ENCODE measurements at places on chromosomes 16 and 17.
A peak's percentile ranks its signal among the peaks of the same experiment; 100 is the strongest.

GRCh38 chr16:49343291-49343690 is 30.3 kb upstream of the C16orf78 start:
- no peak for DNase-seq

DNA sequence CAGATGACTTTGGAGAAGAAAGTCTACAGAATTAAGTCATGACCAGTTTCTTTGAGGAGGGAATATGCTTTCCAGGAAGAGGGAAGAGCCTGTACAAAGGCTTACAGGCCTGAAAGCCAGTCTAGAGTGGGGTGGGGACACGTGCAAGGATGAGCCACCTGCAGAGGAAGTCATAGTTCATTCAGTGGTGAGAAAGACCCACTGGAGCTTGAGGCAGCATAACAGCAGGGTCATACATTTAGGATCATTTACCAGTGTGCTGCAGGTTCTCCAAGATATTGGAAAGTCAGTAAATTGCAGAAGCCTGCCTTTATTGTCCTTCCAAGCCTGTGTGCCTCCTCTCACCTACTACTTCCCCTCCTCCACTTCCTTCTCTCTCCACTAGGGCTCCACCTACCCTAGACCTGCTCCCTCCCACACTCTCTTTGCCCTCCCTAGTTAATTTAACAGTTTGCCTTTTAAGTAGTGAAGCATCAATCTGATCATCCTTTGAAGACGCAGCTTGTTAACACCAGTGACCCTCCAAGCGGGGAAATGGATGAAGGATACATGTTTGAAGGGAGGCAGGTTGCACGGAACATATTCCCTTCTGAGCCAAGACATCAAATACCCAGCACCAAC is 40.2 kb downstream of the CDRT15 start:
- DNase-seq: no peak

GRCh38 chr16:67657751-67658518 is 2.1 kb downstream of the ACD start:
- no peak for DNase-seq

DNA sequence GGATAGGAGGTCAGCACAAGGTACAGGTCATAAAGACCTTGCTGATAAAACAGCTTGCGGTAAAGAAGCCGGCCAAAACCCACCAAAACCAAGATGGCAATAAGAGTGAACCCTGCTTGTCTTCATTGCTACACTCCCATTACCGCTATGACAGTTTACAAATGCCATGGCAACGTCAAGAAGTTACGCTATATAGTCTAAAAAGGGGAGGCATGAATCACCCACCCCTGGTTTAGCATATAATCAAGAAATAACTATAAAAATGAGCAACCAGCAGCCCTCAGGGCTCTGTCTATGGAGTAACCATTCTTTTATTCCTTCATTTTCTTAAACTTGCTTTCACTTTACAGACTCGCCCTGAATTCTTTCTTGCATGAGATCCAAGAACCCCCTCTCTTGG is 1.0 kb upstream of the HSBP1 start:
- no peak for DNase-seq

DNA sequence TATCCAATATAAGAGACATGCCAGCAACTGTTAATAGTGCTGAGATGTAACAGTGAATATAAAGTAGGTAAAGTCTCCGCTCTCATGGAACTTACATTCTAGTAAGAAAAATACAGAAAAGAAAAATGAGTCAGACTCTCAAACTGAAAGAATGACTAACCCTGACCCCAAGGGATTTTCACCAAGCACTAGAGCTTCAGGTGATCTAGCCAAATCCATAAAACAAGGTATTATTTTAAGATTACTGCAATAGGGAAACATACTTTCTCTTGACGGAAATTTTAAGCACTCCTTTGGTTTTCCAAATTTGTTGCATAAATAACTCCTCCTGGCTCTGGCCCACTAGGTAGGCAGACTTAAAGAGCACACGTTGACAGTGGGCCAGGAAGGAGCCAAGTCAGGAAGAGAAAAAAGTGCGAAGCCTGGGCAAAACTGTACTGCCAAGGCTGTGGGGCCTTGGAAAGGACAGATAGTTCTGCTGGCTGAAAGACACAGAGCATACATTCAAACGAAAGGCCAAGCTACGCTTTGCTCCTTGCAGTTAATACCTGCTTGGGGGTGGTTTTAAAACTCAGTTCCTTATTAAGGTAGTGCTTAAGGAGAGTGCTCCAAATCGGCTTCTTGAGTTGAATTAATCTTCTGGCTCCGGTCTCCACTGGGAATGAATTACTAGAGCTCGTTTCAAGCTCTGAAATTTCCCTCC is 1.4 kb downstream of the GOT2 start:
- peak; percentile 3 for DNase-seq

- DNase-seq: no peak
These were observed 13.1 kb downstream of the ABCA9 start for GRCh38 chr17:69047368-69048263.

GRCh38 chr17:10149573-10150399 is 48.6 kb downstream of the GAS7 start:
- peak; percentile 81 for DNase-seq

DNA sequence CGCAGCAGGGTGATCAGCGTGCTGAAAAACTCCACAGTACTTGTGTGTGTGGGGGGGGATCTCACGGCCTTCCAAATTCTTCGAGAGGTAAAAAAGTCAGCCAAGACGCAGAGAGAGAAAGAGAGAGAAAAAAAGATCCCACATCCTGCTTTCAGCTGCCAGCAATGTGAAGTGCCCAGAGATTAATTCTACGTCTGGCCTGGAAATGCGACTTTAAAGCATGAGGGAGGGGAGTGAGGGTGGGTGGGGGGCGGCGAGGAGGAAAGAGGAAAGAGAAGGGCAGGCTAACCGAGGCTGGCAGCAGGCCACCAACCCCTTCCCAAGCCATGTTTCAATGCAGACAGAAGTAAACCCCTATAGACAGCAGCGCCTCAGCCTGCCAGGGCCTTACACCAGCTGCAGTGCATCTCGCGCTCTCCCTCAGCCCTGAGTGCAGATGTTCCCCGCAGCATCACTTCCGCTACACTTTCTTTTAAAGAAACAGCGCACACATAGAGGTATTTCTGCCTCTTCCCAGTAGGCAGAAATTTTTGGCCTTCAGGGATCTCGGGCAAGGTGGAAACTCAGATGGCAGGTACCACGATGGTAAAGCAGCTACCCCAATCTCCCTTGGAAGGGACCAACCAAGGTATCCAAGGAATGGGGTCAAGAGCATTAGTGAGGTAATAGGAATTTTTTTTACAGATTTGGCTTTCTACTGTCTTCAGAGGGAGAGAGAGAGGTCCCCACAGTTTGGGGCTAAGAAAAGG is 87.8 kb downstream of the SMG6 start:
- no peak for DNase-seq

- no peak for DNase-seq
These were observed 5.6 kb upstream of the DCAF7 start for GRCh38 chr17:63544467-63545301.

DNA sequence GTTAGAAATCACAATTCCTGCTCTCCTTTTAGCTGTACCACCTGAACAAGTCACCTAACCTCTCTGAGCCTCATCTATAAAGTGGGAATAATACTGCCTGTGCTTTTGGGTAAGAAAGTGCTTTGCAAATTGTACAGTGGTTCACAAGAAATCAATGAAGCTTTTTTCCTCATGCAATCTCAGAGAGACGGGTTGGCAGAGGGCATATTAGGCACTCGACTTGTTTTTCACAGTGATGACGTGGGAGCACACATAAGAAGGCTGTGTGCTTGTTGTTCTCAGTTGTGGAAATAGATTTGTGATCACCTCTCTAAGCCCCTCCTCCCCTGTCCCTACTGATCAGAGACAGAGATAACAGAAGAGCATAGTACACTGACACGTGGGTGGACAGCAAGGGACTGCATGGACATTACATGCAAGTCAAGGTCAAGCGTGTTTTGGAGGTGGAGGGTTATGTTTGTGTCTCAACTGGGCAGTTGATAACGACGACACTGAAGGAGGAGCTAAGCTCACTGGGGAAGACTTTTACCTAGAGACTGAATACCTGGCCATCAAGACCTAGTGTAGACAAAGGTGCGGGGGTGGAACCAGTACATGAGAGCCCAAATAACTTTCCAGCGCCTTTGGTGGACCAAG is 1.7 kb upstream of the GPT2 start:
- DNase-seq: no peak

DNA sequence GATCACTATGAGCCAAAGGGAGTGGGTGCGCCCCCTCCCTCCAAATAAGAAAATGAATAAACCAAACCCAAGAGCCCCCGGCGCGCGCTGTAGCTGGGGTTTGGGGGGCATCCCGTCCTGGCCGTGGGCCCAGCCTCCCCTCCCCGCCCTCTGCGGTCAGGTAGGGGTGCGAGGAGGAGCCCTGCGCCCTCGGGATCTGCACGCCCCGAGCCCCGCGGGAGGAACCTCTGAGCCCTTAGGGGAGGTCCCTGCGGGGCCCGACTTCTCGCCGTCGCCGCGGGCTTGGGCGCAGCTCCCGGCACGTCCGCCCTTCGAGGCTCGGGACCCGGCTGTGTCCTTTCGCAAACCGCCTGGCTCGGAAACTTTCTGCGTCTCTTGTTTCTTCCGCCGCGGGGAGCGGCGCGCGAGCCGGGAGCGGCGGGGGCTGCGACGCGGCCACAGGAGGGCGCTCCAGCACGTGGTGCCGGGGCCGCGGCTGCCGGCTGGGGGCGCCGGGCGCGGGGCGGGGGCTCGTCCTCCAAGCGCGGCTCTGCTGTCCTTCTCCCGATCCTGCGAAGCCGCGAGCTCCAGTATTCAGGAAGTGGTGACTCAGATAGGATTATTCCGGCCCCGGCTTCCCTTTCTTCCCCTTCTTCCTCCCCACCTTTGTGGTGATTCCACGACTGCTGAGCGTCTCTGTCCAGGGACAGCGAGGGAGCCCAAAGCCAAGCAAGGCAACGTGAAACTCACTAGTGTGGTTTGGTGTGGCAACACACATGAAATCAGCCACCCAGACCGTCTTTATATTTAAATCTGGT is 1.6 kb downstream of the PITPNC1 start:
- DNase-seq: peak; percentile 54

DNA sequence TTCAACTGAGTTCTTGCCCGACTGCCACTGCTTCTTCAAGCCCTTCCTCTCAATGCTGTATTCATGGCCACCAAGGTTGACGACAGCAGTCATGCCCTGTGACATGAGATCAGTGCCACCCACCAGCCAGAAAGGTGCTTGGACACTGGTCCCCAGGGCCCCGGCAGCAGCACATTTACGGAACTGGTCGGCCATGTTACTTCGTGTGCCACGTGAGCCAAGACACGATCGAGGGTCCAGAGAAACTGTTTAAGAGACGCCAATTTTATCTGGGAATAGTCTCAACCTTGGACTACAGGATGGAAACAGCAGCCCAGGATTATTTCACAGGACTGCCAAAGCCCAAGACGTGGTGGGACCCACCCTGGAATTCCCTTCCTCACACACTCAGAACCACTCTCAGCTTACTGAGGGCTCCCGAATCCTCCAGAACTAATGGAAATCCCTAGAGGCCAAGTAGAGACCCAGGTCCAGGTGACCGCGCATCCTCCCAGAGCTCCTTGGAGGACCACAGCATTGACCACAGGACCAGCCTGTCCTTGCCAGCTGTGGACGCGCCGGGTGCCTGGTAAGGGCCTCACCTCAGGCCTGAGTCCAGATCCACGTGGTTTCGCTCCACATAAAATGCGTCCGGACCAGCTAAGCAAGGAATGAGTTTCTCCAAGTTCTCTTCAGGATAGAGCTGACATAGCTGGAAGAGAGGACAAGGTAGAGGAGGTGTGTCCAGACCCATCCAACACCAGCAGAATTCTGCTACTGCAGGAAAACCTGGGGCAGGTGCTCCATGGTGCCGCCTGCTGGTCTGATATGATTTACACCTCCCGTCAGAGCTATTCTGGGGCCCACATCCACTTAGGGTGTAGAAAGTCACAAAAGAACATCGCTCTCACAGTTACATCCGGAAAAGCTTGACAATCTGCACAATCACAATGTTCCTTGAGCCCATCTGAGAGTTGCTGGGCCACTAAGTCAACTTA is 28.2 kb downstream of the MAP1LC3B start:
- no peak for DNase-seq

DNA sequence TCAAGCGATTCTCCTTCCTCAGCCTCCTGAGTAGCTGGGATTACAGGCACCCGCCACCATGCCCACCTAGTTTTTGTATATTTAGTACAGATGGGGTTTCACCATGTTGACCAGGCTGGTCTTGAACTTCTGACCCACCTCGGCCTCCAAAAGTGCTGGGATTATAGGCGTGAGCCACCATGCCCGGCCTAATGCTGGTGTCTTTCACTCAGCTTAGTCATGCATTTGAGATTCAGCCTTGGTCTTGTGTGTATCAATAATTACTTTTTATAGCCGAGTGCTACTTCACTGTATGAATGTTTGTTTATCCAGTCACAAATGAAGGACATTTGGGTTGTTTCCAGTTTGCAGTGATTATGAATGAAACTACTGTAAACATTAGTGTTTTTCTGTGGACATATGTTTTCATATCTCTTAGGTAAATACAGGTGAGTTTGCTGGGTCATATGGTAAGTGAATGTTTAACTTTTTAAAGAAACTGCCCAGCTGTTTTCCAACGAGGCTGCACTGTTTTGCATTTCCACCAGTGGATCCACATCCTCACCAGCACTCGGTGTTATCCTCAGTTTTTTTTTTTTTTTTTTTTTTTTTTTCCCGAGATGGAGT is 11.0 kb upstream of the PLCG2 start:
- DNase-seq: no peak

GRCh38 chr17:39219647-39220154 is 6.0 kb downstream of the STAC2 start:
- DNase-seq: no peak

- DNase-seq: no peak
These were observed 85.9 kb upstream of the SMURF2 start for GRCh38 chr17:64747938-64748540.

DNA sequence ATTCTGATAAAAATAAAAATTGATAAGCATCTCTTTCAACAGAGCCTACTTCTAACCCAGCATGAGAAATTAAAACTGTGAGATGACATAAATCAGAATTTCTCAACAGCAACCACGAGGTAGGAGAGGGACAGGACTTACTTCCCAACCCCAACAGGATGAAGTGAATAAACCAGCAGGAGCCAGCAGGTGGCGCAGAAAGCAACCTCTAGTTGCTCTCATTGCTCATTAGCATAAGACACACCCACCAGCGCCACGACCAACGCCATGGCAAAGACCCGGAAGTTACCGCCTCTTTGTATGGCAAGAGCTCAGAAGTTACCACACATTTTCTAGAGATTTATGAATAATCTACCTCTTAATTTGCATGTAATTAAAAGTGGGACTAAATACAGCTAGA is 189.4 kb upstream of the CDH8 start:
- DNase-seq: peak; percentile 38

- DNase-seq: no peak
These were observed 11.6 kb downstream of the KRT33A start for GRCh38 chr17:41338961-41339485.

DNA sequence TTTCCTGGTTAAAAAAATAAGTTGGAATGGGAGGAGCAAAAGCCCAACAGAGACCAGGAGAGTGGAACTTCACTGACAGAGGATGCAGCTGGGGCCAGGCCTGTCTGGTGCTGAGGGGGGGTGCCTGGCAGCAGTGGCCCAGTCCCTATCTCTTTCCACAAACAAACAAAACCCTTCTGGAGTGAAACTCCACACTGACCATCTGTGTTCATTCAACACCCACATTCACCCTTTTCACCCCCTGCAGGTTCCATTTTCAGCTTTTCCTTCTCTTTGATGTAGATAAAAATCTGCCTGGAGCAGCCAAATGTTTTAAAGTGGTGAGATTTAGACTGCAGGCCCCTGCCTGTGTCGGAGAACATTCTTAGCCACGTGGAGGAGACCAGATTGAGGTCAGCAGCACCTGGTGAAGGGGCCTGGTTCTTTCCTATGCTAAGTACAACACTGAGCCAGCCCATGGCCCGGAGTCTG is 161.4 kb upstream of the CDH11 start:
- no peak for DNase-seq
